ENCODE measurements at places on chromosomes 5 and 9.

DNA sequence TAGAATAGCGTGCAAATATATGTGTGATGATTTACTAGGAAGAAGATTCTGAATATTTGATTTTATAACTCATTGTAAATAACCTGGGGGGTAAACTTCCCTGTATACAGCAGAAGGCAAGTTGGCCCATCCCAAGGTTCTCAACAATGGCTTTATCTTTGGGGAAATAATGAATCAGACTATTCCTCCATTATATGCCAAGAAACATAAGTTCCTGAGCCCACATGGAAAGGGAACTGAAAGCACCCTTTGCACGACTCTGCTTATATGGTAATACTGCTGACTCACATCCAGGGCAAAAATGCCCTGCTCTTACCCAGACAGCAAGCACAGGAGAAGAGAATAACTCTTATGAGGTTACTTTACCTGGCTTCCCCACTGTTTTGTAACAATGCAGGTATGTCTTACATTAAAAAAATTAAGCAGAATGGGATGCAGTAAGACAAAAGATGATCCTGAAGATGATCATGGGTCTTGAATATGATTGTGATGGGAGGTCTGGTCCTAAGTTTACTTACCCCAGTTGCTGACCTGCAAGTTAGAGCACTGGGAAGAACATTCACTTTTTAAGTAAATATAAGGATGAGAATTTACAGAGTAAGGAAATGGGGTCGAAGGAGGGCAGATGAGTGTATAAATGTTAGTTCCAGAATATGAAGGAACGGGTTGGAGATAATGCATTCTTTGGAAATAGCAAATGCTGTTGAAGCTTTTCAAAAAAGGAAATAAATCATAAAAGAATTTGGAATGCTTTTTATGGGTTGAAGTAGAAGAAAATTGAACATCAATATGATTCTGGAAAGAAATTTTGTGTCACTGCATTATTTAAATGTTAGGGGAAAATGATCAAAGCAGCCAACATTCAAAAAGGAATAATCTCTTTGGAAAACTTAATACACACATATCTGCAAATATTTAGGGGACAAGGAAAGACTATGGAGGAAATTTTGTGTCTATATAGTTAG lies 428.4 kb upstream of the MPDZ start:
- no peak for DNase-seq

DNA sequence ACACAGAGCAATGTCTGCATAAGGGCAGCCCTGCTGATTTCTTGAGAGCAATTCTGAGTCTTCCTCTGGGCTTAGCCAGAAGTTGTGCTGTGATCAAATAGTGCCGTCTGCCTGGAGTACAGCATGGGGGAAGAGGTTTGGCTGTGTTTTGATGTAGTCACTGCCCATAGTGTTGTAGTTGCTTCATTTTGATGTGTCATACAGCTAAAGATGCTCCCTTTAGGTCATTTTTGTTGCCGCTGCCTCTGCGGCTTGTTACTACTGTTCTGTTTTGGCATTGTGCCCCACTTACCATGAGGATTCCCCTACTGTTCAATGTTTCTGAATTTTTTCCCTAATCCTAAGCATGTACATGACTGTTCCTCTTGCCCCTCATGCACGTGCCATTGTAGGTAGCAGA lies 23.0 kb downstream of the SLC36A1 start:
- no peak for DNase-seq

DNA sequence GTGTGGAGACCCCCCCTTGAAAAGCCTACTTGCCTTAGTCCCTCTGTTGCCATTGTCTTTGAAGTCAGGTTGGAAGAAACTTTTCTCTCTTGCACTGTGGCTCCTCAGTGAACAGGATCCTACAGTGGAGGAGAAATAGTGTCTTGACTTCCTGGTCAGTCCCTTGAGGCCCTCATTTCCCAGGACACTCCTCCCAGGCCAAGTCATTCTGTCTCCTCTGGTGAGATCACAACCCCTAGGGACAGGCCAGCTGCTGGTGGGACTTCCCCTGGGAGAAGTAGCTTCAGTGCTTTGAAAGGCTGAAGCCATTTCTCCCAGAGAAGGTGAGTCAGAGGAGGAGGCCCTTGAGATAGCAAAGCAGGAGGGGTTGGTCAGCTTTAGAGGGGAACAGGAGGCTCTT lies 10.1 kb upstream of the GRIA1 start:
- no peak for DNase-seq

DNA sequence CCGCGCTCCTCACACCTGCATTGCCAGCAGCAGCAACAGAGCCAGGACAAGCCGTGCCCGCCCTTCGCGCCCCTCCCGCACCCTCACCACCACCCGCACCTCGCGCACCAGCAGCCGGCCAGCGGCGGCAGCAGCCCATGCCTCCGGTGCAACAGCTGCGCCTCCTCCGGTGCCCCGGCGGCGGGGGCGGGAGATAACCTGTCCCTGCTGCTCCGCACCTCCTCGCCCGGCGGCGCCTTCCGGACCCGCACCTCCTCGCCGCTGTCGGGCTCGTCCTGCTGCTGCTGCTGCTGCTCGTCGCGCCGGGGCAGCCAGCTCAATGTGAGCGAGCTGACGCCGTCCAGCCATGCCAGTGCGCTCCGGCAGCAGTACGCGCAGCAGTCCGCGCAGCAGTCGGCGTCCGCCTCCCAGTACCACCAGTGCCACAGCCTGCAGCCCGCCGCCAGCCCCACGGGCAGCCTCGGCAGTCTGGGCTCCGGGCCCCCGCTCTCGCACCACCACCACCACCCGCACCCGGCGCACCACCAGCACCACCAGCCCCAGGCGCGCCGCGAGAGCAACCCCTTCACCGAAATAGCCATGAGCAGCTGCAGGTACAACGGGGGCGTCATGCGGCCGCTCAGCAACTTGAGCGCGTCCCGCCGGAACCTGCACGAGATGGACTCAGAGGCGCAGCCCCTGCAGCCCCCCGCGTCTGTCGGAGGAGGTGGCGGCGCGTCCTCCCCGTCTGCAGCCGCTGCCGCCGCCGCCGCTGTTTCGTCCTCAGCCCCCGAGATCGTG lies 517 bp downstream of the KCNN2 start:
- DNase-seq, result no peak

DNA sequence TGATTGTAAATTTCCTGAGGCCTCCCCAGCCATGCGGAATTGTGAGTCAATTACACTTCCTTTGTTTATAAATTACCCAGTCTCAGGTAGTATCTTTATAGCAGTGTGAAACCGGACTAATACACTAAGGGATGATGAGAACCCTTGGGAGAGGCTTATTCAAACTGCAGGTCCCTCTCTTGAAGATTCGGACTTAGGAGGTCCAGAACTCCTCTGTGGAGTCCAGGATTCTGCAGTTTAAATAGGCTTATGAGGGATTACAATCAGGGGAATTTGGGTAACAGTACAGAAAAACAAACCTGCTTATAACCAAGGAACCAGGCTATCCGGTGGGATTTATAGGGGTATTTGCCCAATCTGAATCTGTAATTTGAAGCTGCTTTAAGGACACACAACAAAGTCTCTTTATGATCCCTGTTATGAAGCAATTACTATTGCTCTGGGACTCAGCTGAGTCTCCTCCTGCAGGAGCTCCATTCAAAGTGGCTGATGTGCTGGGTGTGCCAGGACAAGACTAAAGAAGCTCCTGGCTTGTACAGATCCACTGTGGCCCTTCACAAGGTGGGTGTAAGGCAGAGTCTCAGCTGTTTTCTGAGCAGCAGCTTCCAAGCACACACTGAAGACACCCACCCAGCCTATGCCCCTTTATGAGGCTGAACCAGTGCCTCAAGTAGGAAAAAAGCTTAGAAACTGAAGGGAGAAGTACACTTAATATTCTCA lies 41.8 kb upstream of the LHFPL2 start:
- no peak for DNase-seq

DNA sequence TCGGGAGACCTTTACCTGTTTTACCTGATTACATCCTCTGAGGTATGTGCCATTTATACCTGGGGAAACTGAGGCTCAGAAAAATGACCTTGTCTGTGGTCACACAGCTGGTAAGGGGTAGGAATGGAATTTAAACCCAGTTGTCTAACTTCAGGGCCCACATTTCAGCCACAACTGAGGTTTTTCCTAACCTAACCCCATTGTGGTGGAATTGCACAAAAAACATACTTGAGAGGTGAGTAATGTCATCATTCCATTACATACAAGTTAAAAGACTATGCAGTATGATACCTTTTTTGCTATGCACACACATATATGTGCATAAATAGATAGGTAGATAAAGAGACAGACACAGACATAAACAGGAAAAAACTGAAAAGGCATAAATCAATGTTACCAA lies 14.1 kb downstream of the FGF1 start:
- DNase-seq, result no peak

DNA sequence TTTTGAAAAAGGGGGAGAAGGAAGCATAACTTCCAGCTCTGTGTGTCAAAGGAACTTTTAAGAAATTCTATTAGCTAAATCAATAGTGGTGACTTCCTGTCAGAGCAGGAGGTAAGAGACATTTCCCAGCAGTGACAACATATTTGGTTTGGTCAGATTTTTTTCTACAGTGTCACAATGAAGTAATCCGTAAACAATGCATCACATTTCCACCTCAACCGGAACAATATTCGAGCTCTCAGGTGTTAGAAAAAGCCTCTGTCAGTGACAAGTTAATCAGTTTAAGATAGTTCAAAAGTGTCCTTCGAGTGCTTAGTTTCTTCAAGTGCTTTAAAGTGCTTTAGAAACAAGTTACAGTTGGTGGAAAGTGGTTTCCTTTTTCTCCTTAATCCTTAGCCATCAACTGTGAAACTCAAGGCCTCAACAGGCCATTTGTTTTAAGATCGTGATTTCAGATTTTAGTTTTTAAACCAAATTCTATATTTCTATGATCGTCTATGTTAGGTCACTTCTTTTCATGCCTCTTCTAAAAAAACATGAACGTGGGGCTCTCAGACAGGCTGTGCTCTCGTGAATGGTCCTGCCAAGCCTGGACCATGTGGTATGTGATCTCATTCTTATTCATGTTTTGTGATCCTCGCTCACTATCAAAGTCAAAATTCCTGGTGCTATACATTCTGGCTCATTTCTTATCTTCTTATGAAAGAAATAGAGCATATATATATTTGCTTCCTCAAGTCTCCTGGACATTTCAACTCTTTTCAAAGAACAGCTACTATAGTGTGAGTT lies 181.9 kb upstream of the HMHB1 start:
- DNase-seq, result no peak

- no peak for DNase-seq
These were observed 503.9 kb upstream of the DAB2 start for GRCh38 chr5:39928709-39929108.

- DNase-seq, result no peak
These were observed 19.4 kb upstream of the C1QTNF3 start for GRCh38 chr5:34062419-34062818.

DNA sequence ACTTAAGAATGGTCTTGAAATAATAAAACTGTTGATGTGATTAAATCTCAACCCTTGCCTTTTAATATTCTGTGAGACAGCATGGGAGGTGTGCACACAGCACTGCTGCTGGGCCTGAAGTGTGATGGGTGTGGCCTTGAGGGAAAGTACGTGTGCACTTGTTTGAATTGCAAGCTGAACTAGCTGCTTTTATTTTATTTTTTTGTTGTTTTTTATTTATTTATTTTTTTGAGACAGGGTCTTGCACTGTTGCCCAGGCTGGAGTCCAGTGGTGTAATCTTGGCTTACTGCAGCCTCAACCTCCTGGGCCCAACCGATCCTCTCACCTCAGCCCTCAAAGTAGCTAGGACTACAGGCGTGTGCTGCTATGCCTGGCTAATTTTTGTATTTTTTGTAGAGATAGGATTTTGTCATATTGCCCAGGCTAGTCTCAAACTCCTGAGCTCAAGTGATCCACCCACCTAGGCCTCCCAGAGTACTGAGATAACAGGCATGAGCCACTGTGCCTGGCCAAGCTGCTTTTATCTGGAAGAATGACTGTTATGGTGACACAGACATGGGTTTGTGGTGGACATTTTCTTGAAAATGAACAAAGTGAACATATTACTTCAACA lies 58.9 kb downstream of the GPR107 start:
- DNase-seq, result no peak

DNA sequence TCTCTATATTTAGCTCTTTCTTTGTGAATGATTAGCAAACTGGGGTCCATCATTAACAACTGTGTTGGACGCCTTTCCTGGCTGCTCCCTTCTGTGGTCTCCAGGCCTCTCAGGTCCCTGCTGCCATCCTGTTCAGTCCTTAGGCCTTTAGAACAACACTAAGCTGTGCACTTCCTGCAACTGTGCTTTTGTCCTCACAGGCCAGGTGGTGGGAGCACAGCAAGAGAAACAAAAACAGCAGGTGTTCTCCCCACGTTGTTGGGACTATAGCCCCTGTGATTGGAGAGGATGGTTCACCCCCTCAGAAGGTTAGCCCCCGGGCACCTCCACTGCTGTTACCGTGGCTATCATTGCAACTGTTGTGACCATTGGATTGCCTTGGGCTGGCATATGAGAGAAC lies 41.7 kb upstream of the CLINT1 start:
- DNase-seq, result no peak

GRCh38 chr5:168916266-168916665 lies 337.1 kb upstream of the PANK3 start:
- no peak for DNase-seq

GRCh38 chr9:116491219-116491618 lies 195.9 kb upstream of the TRIM32 start:
- no peak for DNase-seq

DNA sequence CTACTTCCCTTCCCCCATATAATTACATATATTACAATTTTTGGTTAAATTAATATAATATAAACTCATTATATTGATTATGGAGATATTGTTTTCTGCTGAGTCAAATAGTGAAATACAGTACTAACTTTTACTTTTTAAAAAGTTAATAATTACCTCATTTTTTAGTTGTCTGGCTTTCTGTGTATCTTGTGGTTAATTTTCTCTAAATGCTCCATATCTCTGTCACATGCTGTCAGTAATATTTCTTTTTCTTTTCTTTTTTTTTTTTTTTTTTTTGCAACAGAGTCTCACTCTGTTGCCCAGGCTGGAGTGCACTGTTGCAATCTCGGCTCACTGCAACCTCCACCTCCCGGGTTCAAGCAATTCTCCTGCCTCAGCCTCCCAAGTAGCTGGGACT lies 23.2 kb downstream of the STX17 start:
- no peak for DNase-seq

DNA sequence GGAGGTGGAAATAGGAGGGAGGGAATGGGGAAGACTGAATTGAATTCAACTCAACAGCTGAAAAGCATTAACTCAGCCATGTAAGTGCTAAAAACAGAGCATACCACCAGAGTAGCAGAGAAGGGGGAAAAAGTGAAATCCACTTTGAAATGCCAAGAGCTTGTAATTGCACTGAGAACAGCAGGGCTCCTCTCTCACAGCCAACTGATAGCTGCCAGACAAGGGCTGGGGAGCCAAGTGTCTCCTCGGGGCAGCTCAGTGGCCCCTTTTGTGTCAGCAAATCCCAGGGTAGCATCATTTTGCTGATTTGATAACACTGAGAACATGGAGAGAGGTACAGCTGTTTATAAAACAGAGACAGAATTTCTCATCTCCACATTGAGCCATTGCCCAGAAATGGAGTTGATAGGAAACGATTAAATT lies 182.5 kb downstream of the FRMD3 start:
- no peak for DNase-seq

Data from CD4-positive, alpha-beta T cell treated with Interleukin-6 at 100 ng/mL for 8 hours (primary cell).